ENCODE measurements at places on chromosomes 4 and X.

GRCh38 chr4:140641789-140642439 lies 73.2 kb upstream of the UCP1 start:
- DNase-seq, result no peak

GRCh38 chr4:161260819-161261218 lies 903.0 kb downstream of the FSTL5 start:
- DNase-seq, result no peak

DNA sequence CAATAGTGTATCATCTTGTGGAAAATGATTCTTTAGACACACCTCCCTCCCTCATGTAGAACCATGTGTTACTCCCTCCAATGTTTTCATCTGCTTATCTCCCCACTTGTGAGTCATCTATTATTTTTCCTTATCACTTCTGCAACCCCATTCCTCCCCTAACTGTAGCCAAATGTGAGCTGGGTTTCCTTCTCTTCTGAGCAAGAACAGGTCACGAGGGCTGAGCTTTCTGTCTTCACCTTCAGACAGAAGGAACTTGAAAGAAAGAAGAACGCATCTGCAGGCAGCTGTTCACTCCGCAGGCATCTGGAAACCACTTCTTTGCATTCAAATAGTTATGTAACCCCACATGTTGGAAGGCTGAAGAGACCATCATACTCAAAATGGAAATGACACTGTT lies 1.8 kb downstream of the PPP1R2C start:
- no peak for DNase-seq

- DNase-seq, result peak; percentile 34
Observed at GRCh38 chr4:145234091-145234706, 53.8 kb upstream of the OTUD4 start.

DNA sequence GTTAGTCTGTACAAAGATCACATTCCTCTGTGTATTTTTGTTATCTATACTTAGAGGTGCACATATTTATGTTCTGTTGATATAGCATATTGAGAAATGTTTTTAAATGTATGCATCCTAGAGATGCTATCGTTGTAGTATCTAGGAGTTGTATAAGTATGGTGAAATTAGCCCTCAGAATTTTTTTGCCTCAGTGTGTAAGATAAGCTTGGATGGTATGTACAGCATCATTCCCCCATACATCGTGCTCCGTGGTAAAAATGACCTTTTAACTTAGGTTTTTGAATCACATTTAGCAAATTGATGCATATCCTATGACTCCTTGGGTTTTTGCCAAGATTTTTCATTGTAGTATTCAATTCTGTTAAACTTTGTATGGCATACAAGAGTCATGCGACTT lies 113.5 kb downstream of the RPA4 start:
- no peak for DNase-seq

GRCh38 chrX:107561468-107562215 lies 66.7 kb upstream of the PRPS1 start:
- no peak for DNase-seq

DNA sequence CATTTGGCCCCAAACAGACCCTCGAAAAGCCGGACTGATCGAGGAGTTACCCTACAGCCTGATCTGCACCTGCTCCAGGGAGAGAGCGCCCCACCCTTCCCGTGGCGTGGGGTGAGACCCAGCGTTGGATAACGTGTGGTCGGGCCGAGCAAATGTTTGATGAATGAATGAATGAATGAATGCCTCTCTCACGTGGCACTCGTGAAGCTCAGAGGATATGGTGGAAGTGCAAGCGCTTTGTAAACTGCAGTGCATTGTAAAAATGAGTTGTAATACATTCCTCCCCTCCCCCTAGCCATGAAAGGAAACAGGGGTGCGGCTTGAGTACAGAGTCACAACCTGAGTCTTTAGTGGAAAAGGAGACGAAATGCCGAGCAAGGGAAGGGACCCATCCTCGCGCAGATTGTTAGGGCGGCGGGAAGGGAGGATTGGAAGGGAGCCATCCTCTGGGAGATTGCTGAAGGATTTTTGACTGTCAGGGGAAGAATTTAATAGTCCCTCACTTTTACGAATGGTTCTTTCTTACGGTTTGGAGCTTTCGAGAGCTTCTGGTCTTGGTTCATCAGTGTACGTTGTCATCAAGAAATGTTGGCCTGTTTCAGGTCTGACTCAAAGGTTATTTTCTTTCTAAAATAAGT lies 772 bp upstream of the FBXW7 start:
- no peak for DNase-seq

DNA sequence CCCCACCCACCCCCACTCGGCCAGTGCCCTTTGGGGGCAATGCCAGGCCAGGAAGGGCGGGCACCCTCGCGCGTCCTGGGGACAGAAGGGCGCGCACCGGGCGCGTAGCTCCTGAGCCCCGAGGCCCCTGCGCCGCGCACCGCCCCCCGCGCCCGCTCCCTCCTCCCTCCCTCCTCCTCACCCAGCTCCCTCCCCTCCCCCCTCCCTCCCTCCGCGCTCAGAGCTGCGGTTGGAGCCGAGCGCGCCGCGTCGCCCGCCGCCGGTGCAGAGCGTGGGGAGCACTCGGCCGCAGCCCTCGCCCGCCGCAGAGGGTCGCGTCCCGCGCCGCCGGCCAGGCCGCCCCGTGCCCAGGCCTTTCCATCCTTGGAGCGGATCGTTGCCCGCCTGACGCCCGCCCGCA lies at the start of gene ATP2B3:
TSS of gene ATP2B3 (plus strand) at position 220 of the 400 bp plus-strand sequence. CDS start 18,606 bp downstream, outside the sequence.
- no peak for DNase-seq

All from skeletal muscle cell (primary cell).